ENCODE measurements at places on chromosomes 2 and 18. TPM values are rescaled to one million over a fixed set of nuclear protein-coding genes. Genes with fewer than 3 reads are reported as not detected.

MC2R gene
- not detected for total RNA-seq

CHRNA1 gene
- total RNA-seq = not detected

KCNF1 gene
- not detected for total RNA-seq

LAMA3 gene
- 9.3 TPM for total RNA-seq

MAP3K19 gene
- total RNA-seq = not detected

R3HDM1 gene
- total RNA-seq = 60.3 TPM

GRB14 gene
- total RNA-seq = 27.5 TPM

RNF144A gene
- 109 TPM for total RNA-seq

RUFY4 gene
- total RNA-seq = not detected

DSC3 gene
- total RNA-seq = not detected

GNLY gene
- not detected for total RNA-seq

VIT gene
- total RNA-seq = 0.99 TPM

GRCh38 chr2:3189961-3190360, 187.7 kb downstream of the EIPR1 start:
- DNase-seq = no peak

- no peak for DNase-seq
Measured at GRCh38 chr2:120820263-120820952, 84.7 kb downstream of the GLI2 start.

GRCh38 chr18:3879836-3880120, 429.8 kb downstream of the TGIF1 start:
- no peak for DNase-seq

GRCh38 chr2:201419057-201419635, 32.1 kb downstream of the TRAK2 start:
- DNase-seq = no peak

GRCh38 chr18:30486856-30487255, 555.7 kb downstream of the DSC3 start:
- no peak for DNase-seq

DNA sequence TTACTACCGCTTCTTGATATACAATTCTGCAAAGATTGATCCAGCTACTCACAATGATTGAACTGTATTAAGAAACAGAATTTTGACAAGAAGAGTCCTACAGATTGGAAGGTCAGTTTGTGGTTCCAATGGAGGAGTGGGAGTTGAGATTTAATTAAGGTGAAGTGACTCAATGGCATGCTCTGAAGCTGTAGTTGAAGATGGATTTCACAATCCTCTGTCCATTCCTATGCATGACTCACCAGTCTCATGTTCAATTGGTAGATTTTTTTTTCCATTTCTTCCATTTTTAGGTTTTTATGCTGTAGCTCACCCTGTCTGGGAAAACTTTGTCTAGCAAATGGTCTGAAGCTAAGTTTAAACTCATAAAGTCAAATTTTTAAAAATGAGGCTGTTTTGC, 83.3 kb downstream of the DPP4 start:
- no peak for DNase-seq

DNA sequence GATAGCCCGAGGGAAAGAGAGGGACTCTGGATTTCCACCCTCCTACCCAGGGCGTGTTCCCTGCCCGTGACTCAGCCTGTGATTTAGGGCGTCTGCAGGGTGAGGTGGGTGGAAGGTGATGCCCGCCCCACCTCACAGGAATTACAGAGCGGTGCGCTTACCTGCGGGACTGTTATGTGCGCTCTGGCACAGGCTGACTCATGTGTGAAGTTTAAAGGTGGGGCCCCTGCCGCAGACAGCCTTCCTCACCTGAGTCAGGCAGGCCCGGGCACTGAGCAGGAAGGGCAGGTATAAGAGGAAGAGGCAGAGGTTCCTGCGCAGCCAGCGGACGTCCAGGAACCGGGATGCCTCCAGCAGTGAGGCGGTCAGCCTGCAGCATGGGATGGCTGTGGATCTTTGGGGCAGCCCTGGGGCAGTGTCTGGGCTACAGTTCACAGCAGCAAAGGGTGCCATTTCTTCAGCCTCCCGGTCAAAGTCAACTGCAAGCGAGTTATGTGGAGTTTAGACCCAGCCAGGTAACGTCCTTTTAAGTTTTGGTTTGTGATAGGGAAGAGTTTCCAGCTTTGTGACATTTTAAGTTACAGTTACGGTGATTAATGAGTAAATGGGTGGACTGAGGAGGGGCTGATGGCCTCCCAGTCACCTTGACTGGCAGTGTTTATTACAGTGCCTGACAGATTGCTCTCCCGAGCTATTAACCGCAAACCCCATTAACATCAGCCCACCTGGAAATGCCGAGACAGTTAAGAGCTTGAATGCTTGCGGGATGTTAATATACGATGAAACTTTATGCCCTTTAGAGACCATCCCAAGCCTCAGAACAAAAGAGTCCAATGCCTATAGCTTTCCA, 141.6 kb upstream of the TTC39C start:
- peak; percentile 40 for DNase-seq

GRCh38 chr2:694174-694573, 17.0 kb upstream of the TMEM18 start:
- DNase-seq = no peak

- no peak for DNase-seq
Measured at GRCh38 chr18:59428018-59428417, 69.0 kb upstream of the LMAN1 start.

DNA sequence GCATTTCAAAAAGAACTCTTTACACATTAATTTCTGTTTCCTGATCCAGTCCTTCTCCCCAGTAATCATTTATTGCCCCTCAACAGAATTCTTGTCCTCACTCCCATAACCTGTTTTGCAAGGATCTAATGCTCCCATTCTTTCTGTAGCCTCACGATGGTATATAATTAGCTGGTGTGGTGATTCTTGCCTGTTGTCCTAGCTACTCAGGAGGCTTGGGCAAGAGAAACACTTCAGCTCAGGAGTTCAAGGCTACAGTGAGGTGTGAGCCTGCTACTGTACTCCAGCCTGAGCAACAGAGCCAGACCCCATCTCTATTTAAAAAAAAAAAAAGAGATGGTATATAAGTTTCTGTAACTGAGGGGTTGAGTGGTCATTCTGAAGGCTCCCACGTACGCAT, 7.7 kb upstream of the TRAPPC8 start:
- no peak for DNase-seq

GRCh38 chr18:48428475-48429177, 19.4 kb upstream of the ZBTB7C start:
- no peak for DNase-seq

DNA sequence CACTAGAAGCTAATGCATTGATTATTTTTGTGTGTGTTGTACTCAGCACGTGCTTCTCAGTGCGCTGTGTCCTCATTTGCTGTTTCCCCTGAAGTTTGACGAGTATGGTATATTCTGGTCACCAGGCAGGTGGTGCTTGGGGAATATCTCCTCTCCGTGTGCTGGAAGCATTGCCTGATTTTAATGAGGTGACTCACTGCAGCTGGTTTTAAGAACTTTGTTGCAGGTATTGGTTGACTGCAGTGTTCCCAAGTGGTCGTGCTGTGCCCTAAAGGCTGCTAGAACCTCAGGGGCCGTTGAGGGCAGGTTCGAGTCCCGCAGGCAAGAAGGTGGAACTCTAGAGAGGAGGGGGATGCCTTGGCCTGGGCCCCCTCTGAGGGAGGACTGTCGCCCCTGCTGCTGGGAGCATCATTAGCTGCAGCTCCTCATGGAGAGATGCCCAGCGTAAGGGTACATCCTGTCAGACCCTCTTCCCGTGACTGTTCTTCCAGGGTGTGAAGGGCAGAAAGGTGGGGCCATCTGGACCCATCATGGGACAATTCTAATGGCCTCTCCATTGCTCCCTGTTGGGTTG, 82.6 kb downstream of the AGAP1 start:
- no peak for DNase-seq

GRCh38 chr18:23353459-23353858, 99.6 kb upstream of the RIOK3 start:
- no peak for DNase-seq

DNA sequence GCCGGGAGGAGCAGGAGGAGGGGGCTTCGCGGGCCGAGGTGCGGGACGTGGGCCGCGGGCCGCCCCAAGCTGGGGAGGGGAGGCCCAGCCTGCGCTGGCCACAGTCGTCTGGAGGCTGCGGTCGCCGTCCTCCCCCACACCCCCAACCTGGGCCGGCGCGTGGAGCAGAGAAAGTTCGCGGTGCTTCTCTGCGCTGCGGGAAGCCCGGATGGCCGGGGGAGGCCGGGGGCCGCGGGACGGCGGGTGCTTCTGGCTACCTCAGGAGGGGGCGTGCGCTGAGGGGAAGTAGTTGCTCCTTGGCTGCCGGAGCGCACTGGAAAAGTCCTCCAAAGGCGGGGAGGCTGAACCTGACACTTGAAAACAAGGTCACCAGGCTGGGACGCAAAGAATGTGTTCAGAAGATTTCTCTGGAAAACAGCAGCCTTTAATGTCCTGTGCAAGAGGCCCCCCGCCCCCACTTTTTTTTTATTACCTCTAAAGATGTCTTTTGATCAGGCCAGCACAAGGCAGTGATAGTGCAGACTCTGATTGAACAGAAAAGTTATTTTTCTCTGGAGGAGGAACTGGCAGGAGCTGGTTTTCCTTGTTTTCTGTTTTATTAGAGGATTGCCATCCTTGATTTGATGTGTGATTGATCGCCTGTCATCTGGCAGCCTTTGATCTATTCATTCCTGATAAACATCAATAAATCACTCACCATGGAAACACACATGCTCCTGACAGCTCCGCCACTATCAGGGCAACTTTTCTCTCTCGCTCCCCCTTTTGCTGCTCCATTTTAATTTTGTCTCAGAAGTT, 1.6 kb downstream of the TSHZ1 start:
- peak; percentile 37 for DNase-seq

DNA sequence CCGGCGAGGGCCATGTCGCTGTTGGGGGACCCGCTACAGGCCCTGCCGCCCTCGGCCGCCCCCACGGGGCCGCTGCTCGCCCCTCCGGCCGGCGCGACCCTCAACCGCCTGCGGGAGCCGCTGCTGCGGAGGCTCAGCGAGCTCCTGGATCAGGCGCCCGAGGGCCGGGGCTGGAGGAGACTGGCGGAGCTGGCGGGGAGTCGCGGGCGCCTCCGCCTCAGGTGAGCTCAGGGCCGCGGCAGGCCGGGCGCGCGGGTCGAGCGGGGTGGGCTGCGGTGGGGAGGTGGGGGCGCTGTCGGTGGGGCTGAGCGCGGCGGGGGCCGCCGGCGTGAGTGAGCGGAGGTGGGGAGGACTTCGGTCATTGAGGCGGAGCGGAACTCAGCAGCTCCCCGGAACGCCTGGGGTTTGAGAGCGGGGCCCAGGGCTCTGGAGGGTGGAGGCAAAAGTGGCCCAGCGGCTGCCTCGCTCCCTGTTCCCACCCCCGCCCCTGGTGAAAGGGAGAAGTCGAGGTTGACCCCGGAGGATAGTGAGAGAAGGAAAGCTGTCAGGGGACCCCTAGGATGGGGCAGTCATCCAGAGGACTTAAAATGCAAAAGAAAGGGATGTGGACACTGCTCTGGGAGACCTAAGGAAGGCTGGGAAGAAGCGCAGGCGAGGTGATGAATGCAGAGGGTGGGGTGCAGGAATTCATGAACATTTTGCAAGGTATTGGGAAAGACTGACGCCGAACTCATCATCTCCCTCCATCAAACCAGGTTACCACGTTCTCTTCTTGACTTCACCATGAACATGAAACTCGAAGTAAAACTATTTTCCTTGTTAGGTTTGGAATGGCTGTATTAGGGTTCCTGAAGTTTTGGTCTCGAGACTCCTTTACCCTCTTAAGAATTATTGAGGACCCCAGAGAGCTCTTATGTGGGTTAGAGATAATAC, 633 bp downstream of the MALT1 start:
- peak; percentile 60 for DNase-seq

DNA sequence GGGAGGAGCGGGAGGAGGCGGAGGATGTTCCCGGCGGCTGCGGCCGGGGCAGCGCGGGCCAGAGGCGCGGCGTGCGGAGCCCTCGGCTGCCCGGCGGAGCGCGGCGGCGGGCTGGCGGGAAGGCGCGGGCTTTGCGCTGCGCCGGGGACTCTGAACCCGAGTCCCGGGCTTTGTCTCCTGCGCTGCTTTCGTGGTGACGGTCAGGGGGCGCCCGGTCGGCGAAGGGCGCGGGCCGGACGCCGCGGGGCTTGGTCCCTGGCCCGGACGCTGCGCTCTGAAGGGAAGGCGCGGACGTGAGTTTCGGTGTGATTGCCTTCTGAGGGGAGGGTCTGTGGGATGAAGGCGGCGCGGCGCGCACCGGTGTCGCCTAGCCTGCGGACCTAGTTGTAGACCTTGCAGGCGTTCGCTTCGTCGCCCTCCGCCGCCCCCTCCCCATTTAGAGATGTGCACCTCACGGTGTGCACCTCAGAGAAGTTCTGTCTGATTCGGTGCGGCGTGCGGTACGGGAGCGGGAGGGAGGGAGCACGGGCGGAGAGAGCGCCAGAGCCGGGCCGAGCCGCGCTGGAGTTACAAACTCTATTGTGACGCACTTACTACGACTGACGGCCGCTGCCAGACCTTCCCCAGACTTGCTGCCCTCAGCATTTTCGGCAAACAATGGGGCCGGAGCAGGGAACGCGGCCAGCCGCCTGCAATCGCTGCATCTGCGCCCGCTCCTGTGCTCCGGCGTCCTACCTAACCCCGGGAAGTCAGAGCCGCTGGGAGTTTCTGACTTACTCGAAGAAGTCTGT, 2.1 kb downstream of the BCL2L11 start:
- DNase-seq = peak; percentile 83

GRCh38 chr18:22547807-22548561, 130.3 kb upstream of the CTAGE1 start:
- DNase-seq = no peak

- DNase-seq = no peak
Measured at GRCh38 chr2:168723275-168723899, 79.0 kb upstream of the NOSTRIN start.

- no peak for DNase-seq
Measured at GRCh38 chr18:26022585-26022984, 67.8 kb downstream of the SS18 start.

DNA sequence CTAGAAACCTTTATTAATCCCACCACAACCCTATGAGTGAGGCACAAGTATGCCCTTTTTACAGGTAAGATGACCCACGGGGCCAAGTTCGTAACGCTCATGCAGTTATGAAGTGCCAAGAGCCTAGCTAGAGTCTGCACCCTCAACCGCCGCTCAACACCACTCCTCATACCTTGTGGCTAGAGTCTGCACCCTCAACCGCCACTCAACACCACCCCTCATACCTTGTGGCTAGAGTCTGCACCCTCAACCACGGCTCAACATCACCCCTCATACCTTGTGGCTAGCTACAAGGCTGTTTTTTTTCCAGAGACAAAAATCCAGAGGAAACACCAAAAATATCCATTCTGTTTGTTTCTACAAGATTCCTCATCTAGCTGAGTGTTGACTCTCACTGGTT, 4.6 kb downstream of the TXNL4A start:
- DNase-seq = no peak

GRCh38 chr2:226977775-226978190, 141.9 kb downstream of the RHBDD1 start:
- DNase-seq = no peak

GRCh38 chr18:12338382-12338781, 30.3 kb downstream of the TUBB6 start:
- no peak for DNase-seq

- no peak for DNase-seq
Measured at GRCh38 chr18:58507880-58508279, 121.0 kb downstream of the ALPK2 start.
